ENCODE measurements at places on chromosomes 11 and 22.

DNA sequence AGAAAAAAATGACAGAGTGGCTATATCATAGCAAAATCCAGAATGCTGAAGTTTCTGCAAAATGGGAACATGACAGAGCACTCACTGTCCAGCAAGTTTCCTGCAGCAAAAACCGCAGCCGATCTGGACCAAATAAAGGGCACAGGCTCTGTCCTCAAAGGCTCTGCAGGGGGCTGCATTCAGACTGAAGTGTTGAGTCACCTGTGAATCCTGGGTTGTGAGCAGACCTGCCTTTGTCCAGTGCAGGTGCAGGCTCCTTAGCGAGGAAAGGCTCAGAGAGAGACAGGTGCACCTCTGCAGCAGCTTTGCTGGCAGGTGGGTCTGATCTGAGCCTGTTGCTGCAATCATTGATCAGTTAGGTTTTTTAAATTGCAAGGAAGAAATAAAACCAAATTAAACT is 29.3 kb upstream of the NFAM1 start:
- DNase-seq = no peak

- DNase-seq = no peak
Measured at GRCh38 chr11:131616481-131617140, 246.2 kb downstream of the NTM start.

GRCh38 chr11:31790649-31791048 is 20.5 kb downstream of the PAX6 start:
- DNase-seq = no peak

- DNase-seq = no peak
Measured at GRCh38 chr11:112285841-112286311, 25.2 kb upstream of the PLET1 start.

- DNase-seq = no peak
Measured at GRCh38 chr11:1156506-1157340, 1.0 kb upstream of the MUC5AC start.

- DNase-seq = no peak
Measured at GRCh38 chr11:46348566-46349401, 1.5 kb downstream of the DGKZ start.

DNA sequence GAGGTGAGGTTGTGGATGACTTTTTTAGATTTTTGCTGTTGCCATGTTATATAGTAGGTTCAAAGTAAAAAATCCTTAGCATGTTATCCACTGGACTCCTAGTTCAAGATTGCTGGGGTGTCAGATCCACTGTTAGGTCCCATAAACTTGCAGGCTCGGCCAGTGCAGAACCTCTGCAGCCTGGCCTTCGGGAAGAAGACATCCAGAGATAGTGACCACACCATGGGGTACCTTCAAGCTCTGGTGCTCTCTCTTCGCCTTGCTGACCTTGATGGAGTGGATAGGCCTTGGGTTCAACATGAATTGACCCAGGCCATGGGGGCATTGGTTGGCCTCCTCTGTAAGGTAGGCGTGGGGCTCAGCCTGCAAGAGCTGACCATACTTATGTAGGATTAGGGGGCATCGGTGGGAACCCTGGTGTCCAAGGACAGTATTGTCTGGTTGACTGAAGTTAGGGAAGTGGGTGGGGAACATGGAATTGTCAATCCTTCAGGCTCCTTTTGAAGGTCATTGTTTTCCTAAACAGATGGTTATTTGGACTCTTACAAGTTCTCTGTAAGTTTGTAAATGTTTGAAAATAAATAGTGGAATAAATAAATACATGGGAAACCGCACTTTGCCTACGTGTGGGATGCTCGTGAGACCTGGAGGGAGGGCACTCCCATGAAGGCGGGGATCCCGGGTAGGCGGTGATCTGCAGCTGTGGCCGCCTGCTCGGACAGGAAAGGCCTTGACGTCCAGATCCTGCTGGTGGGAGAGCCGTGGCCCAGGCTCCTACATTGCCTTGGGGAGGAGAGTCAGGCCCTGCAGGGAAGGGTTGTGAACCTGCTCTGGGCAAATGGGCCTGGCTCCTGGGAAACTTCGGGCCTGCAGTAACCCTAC is 37.1 kb downstream of the BCR start:
- DNase-seq = no peak

DNA sequence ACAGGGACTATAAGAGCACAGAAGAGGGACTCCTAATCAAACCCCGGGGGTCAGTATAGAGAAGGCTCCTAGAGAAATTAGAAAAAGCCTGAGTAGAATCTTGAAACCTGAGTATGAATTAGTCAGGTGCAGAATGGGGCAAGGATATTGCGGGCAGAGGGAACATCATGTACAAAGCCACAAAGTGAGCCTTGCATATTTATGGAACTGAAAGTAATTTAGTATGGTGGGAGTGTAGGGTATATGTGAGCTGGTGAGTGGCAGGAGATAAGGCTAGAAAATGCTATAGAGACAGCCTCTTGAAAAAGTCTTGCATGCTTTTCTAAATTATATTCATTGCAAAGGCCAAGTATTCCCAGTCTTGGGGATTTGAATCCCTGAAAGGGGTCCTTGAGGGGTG is 93.7 kb downstream of the STIM1 start:
- no peak for DNase-seq

DNA sequence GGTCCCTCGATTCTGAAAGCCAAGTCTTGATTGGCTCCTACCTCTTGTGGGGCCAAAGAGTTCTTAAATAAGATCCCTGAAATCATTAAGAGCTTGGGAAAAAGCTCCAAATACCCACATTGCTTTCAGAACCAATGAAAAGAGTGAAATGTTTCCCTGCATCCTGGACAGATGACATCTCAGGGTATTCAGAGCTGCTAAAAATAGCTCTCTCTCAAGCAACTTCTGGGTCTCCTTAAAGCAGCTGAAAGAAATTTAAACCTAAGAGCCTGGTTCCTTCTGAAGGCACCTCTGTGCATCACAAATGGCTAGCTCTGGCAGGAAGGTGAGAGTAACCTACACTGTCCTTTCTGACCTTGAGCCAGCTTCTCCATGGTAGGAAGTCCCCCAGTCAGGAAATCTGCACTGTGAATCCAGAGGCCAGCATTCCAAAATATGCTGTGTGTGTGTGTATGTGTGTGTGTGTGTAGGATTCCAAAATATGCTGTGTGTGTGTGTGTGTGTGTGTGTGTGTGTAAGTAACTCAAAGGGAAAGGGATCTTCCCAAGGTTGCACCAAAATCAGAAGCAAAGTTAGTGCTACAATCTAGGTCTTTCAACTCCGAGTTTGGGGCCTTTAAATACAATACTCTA is 50.1 kb downstream of the RELT start:
- DNase-seq = no peak

GRCh38 chr22:28299753-28300152 is 379.9 kb downstream of the TTC28 start:
- DNase-seq = no peak

- no peak for DNase-seq
Measured at GRCh38 chr11:111347723-111348115, 31.4 kb downstream of the POU2AF1 start.

- peak; percentile 4 for DNase-seq
Measured at GRCh38 chr11:4464216-4465159, 15.4 kb downstream of the OR52K2 start.

- no peak for DNase-seq
Measured at GRCh38 chr22:21797444-21798221, 62.0 kb upstream of the YPEL1 start.

All from fibroblast of the conjunctiva (primary cell).